Hematopoietic multipotent progenitor cell (in vitro differentiated cells): ENCODE measurements at places on chromosomes 5 and 9. TPM values are rescaled to one million over a fixed set of nuclear protein-coding genes. Genes with fewer than 3 reads are reported as not detected.

Gene ST6GALNAC6
- 47.9 TPM for total RNA-seq

Gene F12
- total RNA-seq, result 3.2 TPM

Gene INVS
- 23.4 TPM for total RNA-seq

Gene IRX1
- 0.81 TPM for total RNA-seq

Gene CDC26
- 8.1 TPM for total RNA-seq

Gene TAF1L
- under 0.01 TPM for total RNA-seq

Gene ADAMTS16
- not detected for total RNA-seq

Gene PKD2L2
- under 0.01 TPM for total RNA-seq

Gene CCL28
- 8.9 TPM for total RNA-seq

Gene ADGRD2
- under 0.01 TPM for total RNA-seq

Gene GABRA6
- total RNA-seq, result not detected

Gene ANKRD31
- under 0.01 TPM for total RNA-seq

Gene RCL1
- 29.4 TPM for total RNA-seq

Gene PPP3R2
- not detected for total RNA-seq

Gene IFNE
- total RNA-seq, result not detected

Gene IFNA6
- total RNA-seq, result not detected

Gene PTPRD
- 16.2 TPM for total RNA-seq

Gene PCDHGA1
- under 0.01 TPM for total RNA-seq

Gene PRDM9
- total RNA-seq, result under 0.01 TPM

Gene FAM153A
- total RNA-seq, result 0.27 TPM

Gene ABO
- 26.7 TPM for total RNA-seq

Gene RASGRF2
- total RNA-seq, result under 0.01 TPM

Gene PCDHB15
- under 0.01 TPM for total RNA-seq

Gene FBP2
- not detected for total RNA-seq

Gene LEAP2
- 0.81 TPM for total RNA-seq

Gene HNRNPH1
- total RNA-seq, result 420 TPM

Gene FUT7
- total RNA-seq, result 14.3 TPM

Gene SLC34A3
- total RNA-seq, result not detected

Gene SNCAIP
- total RNA-seq, result 0.54 TPM

Gene PPP2CA
- 234 TPM for total RNA-seq

Gene KIF24
- total RNA-seq, result 2.2 TPM

Gene GFPT2
- total RNA-seq, result under 0.01 TPM

Gene DAP
- 23.4 TPM for total RNA-seq

Gene ZNF354C
- total RNA-seq, result 3.2 TPM

Gene EFNA5
- under 0.01 TPM for total RNA-seq

Gene LRRTM2
- total RNA-seq, result 0.27 TPM

Gene IL3
- total RNA-seq, result not detected

Gene CNTNAP3
- not detected for total RNA-seq

Gene BSPRY
- total RNA-seq, result 55.7 TPM

Gene IQGAP2
- total RNA-seq, result 86.2 TPM

Gene ZNF879
- 5.4 TPM for total RNA-seq

Gene NCS1
- total RNA-seq, result 0.27 TPM

Gene PCDHGA7
- total RNA-seq, result 0.81 TPM

Gene HSDL2
- total RNA-seq, result 17.0 TPM

Gene ZDHHC11B
- total RNA-seq, result 1.6 TPM

Gene ZNF622
- 29.1 TPM for total RNA-seq

Gene HRH2
- 5.1 TPM for total RNA-seq
